ENCODE measurements at places on chromosomes 13 and 19.

- DNase-seq = no peak
These were observed 314.8 kb upstream of the MAB21L1 start for GRCh38 chr13:35791184-35791851.

- DNase-seq = no peak
These were observed 157.5 kb downstream of the OXGR1 start for GRCh38 chr13:96836733-96837132.

- DNase-seq = no peak
These were observed 127.5 kb upstream of the OBI1 start for GRCh38 chr13:78786459-78786858.

GRCh38 chr19:14412324-14412995 lies 6.7 kb downstream of the DDX39A start:
- DNase-seq = no peak

GRCh38 chr13:112857914-112858490 lies 111.0 kb upstream of the MCF2L start:
- DNase-seq = no peak
